Immature natural killer cell (primary cell): ENCODE measurements at places on chromosomes 16 and 17.

GRCh38 chr17:149231-149630 is 11.9 kb downstream of the SCGB1C2 start:
- DNase-seq = no peak

- no peak for DNase-seq
Observed at GRCh38 chr16:16073891-16074881, 124.8 kb downstream of the ABCC1 start.

DNA sequence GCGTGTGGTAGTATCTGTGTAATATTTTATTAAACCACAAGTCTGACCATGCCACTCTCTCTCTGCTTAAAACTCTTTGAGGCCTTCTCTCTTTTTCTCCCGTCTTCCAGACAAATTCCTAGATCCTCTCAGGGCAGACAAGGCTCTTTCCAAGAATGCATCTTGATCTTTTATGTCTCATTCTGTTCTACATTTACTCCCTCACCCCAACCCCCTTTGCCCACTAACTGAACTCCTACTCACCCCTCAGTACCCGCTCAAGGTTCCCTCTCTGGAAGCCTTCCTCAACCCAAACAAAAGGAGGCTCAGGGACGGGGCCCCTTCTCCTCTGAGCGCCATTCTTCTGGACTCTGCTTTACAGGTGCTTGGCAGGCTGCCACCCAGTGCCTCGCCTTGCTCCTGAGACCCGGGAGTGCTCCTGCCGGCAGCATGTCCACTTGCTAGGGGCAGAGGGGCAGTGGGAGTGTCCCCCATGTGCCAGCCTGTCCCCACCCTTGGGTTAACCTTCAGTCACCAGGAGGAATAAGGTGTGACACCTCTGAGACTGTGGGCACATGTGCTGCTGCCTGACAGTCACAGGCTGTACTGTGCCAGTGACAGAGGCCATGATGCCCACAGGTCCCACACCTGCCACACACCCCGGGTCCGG is 9.2 kb downstream of the SLC13A2 start:
- no peak for DNase-seq

DNA sequence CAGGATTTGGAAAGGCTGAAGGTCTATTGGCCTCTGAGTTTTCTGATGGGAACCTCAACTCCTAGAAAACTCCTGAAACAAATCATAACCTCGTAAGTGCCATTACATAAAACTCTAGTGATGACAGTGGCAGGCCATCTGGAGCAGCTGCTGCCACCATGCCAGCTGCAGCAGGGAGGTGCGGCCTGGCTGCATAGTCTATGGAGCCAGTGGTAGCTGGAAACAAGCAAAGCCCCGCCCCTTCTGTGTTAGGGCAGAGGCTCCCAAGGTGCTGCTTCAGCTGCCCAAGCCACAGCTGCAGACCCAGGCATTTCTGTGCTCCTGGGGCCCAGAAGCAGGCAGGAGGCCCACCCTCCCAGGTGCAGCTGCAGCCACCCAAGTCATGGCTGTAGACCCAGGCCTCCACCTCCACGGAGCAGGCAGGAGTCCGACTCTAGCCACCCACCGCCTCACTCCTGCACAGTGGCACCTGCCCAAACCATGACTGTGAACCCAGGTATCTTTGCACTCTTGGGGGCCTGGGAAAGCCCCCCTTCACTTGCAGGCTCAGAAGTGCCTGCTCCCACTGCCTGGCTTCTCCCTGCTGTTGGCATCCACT is 254.1 kb upstream of the KCNJ16 start:
- DNase-seq = no peak

GRCh38 chr16:89113152-89113547 is 19.5 kb downstream of the ACSF3 start:
- no peak for DNase-seq

GRCh38 chr16:85903559-85903958 is 4.6 kb downstream of the IRF8 start:
- no peak for DNase-seq

DNA sequence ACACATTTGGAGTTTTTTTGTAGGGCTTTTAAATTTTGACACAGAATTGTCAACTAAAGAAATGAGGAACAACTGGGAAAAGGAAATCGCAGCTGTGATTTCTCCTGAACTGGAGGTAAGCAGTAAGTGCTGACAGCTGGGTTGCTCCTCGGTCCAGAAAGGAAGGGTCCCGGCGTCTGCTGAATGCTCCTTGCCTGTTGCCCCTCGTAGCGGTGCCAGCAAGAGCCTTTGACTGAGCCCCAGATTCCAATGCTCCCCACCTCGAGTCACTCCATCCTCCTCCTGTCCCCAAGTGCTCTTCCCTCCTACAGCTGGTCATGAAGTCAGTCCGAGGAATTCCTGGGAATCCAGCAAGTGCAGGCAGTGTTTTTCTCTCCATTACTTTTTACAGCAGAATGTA is 32.0 kb upstream of the ENDOV start:
- DNase-seq = no peak

DNA sequence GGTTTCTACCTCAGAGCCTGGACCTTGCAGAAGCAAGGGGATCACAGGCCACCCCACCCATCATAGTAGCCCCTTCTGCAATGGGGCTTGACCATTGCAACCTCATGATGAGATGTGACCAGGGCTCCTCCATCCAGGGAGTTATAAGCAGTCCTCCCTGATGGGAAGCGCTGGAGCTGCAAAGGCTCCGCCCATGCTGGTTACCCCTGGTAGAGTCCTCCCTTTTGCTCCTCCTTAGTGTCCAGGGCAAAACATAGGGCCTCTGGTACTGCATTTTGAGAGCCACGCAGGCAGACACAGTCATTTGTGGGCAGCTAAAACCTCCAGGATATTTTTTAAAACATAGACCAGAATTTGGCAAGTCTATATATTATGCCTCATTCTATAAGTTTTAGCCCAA is 161.1 kb downstream of the RAB11FIP4 start:
- DNase-seq = no peak

DNA sequence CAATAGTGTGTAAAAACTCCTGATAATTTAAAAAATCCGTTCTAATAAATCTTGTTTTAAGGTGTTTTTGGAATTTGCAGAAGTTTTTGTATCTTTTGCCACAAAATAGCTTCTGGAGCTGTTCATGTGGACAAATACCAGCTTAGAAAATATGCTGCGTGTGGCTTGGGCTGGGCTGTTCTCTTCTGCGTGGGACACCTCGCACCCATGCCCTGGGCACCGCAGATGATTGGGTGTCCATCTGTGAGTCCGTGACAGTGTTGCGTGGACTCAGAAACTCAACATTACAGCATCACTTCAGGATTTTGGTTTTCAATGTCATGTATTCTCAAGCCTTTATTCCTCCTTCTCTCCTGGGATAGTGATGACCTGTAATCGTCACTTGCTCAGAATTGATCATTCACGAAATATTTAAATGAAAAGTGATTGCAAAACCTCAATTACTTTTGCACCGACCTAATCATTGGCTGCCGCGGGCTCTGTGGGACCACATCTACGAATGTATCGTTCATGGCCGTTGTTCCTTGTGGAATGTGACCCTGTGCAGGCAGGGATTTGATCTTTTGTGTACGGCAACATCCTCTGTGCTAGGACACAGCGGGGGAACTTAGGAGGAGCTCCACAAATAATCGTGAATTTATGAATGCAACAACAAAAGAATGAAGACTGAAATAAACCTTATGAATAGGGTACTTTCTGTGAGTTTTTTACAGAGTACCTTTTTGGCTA is 210.3 kb upstream of the FOXF1 start:
- no peak for DNase-seq
